Activated naive CD8-positive, alpha-beta T cell treated with anti-CD3 and anti-CD28 coated beads for 36 hours (primary cell): ENCODE measurements at places on chromosomes 12 and 14.
A peak's percentile ranks its signal among the peaks of the same experiment; 100 is the strongest.

DNA sequence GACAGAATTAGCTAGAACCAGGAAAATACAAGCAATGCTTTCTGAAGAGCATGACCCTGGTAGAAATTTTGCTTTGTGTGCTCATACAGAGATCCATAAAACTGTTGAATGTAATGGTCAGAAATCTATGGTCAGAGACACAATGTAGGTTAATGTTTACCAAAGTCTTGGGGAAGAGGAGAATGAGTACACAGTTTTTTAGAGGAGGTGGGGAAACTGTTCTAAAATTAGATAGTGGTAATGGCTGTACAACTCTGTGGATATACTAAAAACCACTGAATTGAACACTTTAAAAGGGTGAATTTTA, 109.5 kb upstream of the ARHGAP5 start:
- no peak for DNase-seq

GRCh38 chr12:52630008-52630500, 11.7 kb upstream of the KRT73 start:
- no peak for DNase-seq

DNA sequence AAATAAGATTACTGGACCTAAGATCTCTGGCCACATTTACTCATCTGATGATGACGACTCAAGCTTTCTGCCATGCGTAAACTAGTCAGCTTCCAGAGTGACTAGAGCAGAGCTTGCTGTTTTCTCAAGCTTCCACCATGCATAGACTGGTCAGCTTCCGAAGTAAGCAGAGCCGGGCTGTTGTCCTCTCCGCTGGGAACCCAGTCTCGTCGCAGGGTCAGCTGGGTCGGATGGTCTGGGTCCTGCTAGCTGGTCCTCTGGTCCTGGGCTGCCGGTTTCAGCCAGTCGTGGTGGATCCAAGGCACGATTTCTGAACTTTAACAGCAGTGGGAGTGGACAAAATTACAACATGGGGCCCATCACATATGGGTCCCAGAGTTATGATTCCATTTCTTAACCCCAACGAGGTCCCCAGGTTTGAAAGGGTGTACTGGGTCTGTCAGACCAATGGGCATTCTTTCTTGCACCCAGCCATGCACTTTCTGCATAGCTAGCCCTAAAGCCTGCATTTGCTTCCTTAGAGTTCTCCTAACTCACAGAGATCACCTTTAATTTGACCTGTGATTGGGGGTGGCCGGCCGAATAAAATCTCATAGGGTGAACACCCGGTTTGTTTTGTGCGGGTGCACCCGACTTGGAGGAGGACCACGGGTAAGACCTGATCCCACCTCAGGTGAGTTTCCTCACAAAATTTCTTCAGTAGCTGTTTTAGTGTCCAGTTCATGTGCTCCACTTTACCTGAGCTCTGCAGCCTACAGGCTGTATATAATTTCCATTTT, 1312.8 kb downstream of the TMEM121 start:
- DNase-seq = no peak

- DNase-seq = no peak
Observed at GRCh38 chr14:100619396-100620254, 32.4 kb upstream of the BEGAIN start.

DNA sequence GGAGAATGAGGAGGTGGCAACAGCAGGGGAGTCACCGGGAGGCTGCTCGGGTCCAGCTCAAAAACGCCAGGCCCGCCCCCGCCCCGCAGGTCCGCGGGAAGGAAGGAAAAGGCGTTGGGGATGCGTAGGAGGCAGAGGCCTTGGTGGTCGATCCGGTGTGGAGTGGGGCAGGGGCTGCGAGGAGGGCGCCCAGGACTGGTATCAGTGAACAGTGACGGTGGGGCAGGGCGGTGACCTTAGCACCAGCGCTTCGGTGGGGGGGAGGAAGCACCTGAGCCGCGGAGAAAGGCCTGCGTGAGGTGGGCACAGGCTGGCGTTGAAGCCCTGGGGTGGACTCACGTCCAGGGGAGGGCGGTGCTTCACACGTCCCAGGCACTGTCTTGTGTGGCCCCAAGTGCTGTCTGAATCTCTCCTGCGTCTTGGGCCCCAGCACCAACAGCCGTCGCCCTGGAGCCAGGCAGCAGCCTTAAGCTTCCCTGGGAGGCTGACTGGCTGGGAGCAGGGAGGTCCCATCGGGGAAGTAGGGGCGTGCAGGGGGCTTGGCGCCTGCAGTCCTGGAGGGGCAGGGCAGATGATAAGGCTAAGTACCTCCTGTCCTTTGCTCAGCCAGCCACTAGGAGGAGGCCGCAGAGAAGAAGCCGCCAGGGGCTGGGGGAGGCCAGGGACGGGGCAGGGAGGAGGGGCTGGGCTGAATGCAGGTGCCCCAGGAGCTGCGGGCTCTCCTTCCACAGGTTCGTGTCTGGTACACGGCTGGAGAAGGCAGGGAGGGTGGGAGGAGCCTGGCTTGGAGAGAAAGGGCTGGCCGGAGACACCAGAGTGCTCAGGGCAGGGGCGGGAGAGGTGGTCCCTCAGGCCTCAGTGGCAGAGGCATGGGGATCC, 26.5 kb downstream of the ZBTB42 start:
- peak; percentile 62 for DNase-seq

GRCh38 chr14:90567991-90568390, 171.2 kb downstream of the CALM1 start:
- no peak for DNase-seq

- no peak for DNase-seq
Observed at GRCh38 chr12:54303640-54304039, 2.8 kb upstream of the NFE2 start.

DNA sequence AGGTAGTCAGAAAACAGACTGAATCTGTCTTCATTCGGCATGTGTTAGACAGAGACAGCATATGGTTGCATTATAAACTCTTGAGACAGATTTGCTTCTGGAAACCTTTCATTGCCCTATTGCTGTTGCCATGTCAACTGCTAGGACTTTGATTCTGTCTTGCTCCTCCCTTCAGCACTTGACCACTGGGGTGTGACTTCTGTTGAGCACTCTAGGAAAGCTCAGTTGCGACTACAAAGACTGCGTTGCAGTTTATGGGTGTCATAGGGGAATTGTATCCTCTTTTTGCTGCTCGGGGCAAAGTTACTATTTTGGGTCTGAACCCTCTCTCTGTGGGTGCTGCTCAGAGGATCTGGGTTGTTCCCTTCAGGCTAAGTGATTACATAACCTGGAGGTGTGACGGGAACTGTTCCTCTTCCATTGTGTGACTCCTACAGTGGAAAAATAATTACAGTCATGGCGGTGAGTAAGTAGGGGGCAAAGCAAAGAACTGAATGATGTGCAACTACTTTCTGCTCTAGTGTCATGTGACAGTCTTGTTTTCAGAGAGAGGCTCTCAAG, 44.3 kb upstream of the TRIM9 start:
- DNase-seq = no peak

GRCh38 chr12:81207173-81207572, 129.3 kb downstream of the ACSS3 start:
- no peak for DNase-seq

GRCh38 chr12:11655842-11656241, 6.4 kb downstream of the ETV6 start:
- DNase-seq = no peak

DNA sequence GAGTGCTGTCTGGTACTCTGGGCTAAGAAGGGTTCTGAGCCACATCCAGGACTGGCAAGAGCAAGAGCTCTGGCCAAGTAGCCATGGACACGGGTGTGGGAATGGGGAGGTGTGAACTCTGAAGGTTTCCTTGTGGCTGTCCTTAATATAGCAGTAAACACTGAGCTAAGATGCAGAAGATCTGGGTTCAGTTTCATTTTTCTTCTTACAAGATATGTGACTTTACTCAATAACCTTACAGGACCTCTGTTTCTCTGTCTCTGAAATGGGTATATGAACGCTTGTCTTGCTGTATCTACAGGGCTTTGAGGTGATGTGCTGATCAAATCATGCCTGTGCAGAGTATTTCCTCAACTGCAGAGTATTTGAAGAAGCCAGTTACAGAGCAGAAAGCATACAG, 521.2 kb downstream of the VRK1 start:
- DNase-seq = no peak

DNA sequence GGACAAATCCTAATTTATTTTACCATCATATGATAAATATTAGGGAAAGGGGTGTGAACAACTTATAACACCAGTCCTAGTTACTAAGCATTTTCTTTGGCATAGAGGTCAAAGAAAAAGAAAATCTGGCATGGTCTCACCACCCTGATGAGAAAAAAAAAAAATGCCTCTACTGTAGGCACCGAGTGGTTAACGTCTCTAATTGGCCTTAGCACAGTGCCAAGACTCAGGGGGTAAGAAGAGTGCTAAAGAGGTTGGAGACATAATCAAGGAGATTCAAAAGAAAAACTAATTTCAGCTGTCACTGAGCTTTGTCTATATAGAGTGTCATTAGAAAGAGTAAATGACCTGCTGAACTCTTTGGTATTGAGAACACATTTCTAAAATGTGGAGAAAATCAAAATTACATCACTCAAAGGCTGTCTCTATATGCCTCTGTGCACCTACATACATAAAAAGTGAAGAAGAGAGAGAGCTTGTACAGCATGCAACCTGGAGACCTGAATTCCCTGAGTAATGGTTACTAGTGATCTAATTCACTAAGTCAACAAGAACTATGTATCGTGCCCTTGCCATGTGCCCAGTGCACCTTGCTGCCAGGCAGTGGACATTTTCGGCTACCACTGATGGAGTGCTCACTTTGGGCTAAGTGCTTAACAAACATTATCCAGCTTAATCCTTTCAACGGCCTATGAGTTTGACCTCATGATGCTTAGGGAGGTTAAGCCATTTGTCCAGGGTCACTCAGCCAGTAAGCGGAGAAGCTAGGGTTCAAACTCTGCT, 113.8 kb upstream of the G2E3 start:
- no peak for DNase-seq

DNA sequence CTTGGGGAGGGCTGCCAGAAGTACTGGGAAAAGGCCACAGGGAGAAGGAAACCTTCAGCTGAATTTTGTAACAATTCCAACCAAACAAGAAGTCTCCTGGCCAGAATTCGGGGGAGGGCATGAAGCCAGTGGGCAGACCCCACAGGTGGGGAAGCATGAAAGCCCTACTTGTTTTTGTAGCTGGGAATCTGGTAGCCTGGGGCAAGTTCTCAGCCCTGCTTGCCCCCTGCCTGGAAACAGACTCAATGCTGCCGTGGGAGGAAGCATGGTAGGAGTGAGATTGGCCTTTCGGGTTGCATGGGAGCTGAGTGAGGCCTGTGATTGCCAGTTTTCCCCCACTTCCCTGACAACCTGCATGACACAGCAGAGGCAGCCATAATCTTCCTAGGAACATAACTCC, 259.2 kb upstream of the RMST start:
- DNase-seq = no peak

DNA sequence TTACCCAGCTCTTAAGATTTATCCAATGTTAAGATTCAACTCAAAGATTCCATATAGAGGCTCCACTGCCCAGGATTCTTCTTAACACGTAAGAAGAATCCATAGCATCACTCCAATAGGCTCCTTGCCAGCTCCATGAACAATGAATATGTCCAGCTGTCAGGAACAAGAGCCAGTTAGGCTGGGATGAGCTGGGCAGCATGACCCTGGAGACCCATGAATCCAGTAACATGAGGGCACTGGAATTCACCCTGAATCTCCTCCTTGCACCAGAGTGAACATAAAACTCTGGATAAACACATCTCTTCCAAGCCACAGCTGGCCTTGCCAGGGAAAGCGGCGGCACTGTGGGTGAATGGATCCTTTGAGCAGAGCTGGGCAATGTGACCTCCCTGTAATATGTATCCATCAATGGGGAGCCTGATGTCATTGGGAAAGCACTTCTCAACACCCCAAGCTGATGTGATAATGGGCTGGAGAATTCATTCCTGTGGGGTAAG, 24.4 kb upstream of the TC2N start:
- no peak for DNase-seq

GRCh38 chr14:103126088-103126872, 3.0 kb downstream of the TNFAIP2 start:
- no peak for DNase-seq

DNA sequence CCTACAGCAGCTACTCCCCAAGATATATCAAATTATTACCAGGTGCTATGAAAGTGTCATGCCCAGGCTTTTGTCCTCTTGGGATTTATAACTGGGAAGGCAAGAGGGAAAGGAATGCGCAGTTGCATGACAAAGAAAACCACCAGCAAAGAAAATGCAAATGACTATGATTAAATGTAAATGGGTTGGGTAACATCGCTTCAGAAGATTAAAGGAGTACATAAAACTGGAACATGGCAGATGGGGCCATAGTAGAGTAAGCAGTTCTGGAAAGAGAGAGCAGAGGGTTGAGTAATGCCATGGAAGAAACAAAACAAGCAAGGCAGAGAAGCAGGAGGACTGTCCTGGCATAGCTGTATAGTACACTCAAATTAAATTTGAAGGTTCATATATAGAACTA, 493.1 kb downstream of the NOVA1 start:
- no peak for DNase-seq

DNA sequence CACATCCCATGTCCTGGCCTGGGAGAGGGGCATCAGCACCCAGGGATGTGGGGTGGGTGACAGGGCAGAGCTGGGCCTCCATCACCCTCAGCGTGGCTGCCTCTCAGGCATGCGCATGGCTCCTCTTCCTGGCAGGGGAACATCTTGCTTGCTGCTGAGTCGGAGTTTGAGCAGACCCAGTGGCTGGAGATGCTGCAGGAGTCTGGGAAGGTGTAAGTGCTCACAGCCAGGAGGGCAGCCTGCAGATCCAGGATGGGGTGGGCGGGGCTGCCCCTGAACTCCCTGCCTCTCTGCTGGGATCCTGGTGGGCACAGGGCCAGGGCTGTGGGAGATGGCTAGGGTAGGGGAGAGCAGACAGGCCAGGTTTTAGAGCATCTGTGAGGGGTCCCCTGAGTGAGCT, 16.2 kb downstream of the PLEKHD1 start:
- DNase-seq = no peak

- no peak for DNase-seq
Observed at GRCh38 chr14:55572578-55572977, 7.4 kb upstream of the KTN1 start.

DNA sequence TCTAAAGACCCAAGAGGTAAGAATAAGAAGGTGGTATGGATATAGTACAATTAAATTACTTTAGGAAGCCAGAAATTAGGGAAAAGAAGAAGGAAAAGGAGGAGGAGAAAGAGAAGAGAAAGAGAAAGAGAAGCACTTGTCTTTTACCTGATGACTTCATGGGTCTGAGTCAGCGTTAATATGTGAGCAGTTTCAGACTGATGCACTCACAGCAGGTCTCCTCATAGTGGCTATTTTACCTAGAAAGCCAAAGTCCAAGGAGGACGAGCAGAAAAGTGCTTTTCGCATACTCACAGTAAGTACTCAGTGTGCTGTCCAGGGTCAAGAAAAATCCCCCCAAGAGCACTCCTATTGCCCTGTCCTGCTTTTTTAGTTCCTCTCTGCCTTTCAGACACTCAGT, 222.1 kb downstream of the C12orf42 start:
- DNase-seq = no peak

GRCh38 chr14:26401179-26401968, 196.5 kb downstream of the NOVA1 start:
- DNase-seq = no peak

- DNase-seq = peak; percentile 7
Observed at GRCh38 chr12:49201595-49202295, 12.9 kb upstream of the TUBA1A start.

DNA sequence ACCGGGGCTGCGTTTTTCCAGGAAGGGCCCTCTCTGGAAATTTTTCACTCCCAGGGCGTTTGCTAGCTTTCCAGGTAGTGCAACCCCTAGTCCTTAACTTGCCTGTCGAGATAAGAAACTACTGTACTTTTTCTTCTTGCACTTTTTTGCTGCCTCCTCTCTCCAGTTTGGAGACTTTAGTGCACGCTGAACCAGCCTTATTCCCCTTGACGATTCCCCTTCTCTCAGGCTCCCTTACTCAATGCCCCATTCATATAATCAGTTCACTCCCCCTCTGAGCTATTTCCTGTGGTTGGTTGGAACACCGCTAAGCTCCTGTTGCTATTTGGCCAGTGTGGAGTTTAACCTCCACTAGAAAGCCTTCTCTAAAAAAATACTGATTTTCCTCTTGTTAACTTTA, 682 bp downstream of the CREBL2 start:
- no peak for DNase-seq
